Nephron progenitor cell (in vitro differentiated cells): ENCODE measurements at places on chromosomes 7 and 10.

GRCh38 chr7:50292763-50293162 lies 11.8 kb upstream of the IKZF1 start:
- DNase-seq, result no peak

DNA sequence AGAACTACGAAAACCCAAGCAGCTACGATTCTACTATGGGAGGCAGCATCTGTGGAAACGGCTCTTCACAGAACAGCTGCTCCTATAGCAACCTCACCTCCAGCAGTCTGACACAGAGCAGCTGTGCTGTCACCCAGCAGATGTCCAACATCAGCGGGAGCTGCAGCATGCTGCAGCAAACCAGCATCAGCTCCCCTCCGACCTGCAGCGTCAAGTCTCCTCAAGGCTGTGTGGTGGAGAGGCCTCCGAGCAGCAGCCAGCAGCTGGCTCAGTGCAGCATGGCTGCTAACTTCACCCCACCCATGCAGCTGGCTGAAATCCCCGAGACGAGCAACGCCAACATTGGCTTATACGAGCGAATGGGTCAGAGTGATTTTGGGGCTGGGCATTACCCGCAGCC lies 81.6 kb upstream of the SAMD8 start:
- DNase-seq, result no peak

GRCh38 chr7:136074843-136075242 lies 97.7 kb upstream of the MTPN start:
- DNase-seq, result no peak

DNA sequence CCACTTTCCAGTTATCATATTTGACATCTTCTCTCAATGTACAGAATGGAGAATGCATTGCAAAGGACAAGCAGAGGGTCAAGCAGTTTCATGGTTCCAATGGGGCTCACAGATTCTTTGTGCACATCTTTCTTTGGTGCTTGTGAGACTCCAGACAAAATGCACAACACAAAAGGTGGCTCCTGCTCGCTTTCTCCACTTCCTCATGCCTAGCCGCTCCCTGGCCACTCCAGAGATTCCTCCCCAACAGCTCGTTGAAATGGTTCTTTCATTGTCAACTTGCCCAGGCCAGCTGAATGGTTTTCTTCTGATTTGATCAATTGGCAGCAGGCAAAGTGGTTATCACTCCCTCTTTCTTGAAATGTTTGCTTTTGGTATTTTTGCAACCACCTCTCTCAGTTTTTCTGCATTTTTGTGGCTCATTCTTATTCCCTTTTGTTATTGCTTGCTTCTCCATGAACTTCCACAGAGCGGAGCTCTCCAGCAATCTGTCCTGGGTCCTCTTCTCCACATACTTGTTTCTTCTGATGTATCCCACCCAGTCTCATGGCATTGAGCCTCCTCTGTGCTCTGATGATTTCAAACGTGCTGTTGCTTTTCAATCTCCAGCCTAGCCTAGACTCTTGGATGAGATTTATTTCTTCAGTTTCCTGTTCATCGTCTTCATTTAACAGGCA lies 507.8 kb upstream of the MKI67 start:
- no peak for DNase-seq

- DNase-seq, result no peak
Observed at GRCh38 chr7:98214811-98215321, 3.6 kb downstream of the BHLHA15 start.

- DNase-seq, result no peak
Observed at GRCh38 chr7:19109000-19109946, 8.2 kb downstream of the TWIST1 start.

GRCh38 chr7:150404172-150404804 lies 25.2 kb downstream of the ZNF775 start:
- no peak for DNase-seq

DNA sequence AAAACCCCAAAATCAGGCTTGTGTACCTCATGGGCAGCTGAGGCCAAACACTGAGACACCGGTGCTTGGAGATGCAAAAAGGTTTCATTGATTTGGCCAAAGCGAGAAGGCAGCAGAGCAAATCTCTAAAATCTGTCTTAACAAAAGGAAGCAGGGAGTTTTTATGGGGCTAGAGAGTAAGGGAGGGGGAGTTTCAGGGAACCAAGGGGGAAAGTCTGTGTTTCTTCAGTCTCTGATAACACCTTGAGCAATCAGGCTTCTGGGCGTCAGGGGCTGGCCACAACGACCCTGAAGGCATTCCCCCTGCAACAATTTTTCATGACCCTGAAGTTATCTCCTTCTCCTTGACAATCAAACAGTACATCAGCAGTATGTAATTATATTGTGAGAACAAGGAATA lies 2.7 kb upstream of the ZNF786 start:
- DNase-seq, result no peak

DNA sequence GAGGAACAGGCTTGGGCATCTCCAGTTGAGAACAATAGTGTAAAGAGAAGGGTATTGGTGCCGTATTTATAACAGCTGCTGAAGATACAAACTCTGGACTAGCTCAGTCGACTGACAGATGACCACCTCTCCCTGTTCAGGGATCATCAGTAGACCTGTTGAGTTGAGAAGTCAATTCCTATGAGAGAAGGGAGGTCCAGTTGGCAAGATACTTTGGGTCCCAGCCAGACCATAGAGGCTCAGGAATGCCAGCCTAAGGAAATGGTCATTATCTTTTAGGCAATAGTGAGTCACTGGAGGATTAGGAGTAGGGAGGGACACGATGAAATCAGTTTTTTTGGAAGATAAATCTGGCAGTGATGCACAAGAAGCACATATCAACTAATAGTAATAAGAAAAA lies 202.9 kb downstream of the TRIL start:
- DNase-seq, result no peak
